ENCODE measurements at places on chromosomes 13 and 19.

DNA sequence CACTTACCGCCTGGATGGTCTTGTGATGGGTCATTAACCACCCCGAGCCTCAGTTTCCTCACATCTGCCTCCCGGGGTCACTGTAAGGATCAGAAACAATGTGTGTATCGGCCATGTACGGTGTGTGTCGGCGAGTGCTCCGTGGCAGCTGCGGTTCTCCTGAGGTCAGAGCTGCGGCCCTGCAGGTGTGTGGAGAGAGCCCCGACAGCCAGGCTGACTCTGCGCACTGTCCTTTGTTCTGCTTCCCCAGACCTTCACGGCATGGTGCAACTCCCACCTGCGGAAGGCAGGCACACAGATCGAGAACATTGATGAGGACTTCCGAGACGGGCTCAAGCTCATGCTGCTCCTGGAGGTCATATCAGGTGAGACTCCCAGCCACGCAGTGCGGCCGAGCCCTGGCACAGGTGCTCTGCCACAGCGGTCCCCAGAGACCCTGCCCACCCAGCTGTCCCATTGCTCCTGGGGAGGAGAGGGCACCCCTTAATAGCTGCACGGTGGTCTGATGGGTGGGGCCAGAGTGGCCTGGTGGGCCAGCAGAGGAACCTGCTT, 43.8 kb downstream of the CAPN12 start:
- no peak for DNase-seq

DNA sequence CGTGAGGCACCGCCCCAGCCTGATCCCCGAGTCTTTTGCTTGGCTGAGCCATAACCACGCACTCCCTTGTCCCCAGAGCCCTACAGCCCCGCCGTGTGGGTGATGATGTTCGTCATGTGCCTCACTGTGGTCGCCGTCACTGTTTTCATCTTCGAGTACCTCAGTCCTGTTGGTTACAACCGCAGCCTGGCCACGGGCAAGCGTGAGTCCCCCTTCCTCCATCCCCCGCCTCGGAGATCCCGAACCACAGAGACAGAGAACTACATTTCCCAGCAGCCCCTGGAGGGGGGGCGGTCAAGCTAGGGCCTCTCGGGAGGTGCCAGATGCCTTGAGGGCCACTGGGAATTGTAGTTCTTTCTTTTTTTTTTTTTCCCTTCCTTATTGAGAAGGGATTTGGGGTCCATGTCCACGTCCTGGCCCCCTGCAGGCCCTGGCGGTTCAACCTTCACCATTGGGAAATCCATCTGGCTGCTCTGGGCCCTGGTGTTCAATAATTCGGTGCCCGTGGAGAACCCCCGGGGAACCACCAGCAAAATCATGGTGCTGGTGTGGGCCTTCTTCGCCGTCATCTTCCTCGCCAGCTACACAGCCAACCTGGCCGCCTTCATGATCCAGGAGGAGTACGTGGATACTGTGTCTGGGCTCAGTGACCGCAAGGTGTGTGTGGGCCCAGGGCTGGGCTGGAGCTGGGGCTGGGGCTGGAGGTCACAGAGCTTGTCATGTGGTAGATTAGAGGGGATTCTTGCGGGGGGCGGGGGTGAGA, 25.9 kb downstream of the GRIN2D start:
- DNase-seq: no peak

DNA sequence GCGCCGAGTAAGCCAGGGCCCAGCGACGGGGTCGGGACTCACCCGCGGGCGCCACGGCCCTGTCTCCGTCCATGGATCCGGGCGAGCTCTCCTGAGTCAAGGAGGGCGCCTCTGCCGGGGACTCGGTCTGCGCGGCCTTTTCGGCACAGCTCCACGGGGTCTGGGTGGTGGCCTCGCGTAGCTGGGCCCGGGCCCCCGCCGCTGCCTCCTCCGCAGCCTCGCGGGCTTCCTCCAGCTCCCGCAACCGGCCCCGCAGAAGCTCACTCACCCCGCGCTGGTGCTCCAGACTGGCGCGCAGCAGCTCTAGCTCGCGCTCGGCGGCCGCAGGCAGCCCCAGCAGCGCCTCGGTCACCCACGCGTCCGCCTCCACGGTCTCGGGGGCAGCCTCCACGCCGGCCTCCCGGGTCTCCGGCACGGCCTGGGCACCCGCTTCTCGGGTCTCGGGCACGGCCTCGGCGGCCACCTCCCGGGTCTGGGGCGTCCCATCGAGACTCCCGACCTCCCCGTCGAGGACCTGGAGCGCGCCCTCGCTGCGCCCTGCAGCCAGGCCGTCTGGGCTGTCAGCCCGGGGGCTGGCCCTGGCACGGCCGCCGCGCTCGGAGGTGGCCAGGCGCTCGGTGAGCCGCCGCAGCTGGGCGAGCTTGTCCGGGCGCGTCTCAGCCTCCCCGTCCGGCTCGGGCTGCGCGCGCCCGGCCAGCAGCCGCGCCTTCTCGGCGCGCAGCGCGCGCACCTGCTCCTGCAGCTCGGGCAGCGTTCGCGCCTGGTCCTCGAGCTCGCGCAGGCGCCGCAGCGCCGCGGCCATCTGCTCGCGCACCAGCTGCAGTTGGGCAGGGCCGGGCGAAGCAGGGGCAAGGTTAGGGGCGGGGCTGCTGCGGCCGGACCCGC, 8.4 kb downstream of the KANK3 start:
- DNase-seq: no peak

DNA sequence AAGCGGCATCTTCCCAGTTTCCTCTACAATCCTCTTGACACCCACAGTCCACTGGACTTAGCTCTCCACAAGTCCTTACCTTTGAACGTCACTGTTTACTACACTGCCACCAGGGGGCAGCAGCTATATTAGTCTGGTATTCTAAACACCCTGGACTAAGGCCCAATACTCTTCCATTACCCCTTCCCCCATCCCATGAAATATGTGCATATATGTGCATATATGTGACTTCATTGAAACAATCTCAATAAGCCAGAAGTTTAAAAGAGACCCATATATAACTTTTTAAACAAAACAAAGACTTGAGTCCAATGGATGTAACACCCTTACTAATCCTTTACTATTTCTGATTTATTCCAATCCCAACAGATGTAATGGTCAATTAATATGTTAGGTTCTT, 15.5 kb downstream of the GGACT start:
- DNase-seq: peak; percentile 76

- DNase-seq: no peak
These were observed 81.4 kb upstream of the UQCRFS1 start for GRCh38 chr19:29294343-29294811.

- DNase-seq: no peak
These were observed 201.4 kb downstream of the FOXO1 start for GRCh38 chr13:40465015-40465390.

DNA sequence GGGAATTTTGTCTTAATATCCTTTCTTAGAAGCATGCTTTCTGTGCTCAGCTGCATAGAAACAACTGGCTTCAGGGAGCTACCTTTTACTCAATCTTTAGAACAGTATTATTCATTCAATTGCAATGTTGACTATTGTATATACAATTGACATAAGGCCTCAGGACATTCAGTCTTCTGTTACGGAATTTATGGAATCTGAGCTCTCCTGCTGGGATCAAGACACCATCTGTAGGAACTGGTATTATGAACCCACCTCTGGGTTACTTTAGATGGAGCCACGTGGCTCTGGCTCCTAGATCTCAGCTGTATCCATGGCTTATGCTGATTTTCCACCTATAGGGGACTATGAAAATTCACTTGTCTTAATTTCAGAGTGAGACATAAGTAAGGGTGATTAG, 716.2 kb upstream of the GPC6 start:
- no peak for DNase-seq

- no peak for DNase-seq
These were observed 8.4 kb downstream of the RGL3 start for GRCh38 chr19:11410682-11411081.

- no peak for DNase-seq
These were observed 564 bp downstream of the SPART start for GRCh38 chr13:36345438-36346221.

DNA sequence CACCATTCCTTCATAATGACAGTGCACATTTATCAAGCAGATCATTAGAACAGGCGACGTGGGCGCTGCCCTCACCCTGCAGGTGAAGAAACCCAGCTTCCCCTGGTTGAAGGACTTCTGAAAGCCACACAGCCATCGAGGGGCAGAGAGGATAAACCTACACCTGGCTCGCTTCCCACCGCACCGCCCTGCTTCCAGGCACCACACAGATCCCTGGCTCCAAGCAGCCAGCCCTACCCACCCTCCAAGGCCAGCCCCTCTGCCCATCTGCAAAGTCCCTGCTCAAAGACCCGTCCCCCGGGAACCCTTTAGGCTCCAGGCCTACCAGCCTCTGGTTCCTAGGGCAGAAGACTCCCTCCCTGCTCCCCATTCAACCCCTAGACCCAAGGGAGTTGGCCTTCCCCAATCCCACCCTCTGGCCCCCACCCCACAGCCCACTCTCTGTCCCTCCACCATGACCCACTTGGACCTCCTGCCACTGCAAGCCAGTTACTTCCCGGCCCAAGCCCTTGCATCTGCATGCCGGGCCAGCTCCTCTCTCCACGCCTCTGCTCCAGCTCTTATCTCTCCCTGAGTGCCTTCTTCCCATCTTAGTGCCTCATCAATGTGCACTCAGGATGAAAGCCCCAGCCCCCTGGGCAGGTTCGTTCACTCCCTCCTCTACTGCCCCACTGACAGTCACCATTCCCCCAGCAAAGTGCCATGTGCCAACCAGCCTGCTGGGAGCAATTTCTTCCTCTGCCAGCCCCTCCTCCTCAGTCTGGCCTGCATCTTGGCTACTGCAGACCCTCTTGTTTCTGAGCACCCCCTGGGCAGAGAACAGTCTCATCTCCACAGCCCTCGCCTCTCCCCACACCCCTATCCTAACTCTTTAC, 28.0 kb downstream of the PEPD start:
- DNase-seq: no peak

- no peak for DNase-seq
These were observed 31.7 kb downstream of the TSHZ3 start for GRCh38 chr19:31317570-31317969.

- no peak for DNase-seq
These were observed 32.9 kb upstream of the CD177 start for GRCh38 chr19:43320546-43320945.

GRCh38 chr13:31136724-31137123, 25.0 kb downstream of the HSPH1 start:
- DNase-seq: no peak

DNA sequence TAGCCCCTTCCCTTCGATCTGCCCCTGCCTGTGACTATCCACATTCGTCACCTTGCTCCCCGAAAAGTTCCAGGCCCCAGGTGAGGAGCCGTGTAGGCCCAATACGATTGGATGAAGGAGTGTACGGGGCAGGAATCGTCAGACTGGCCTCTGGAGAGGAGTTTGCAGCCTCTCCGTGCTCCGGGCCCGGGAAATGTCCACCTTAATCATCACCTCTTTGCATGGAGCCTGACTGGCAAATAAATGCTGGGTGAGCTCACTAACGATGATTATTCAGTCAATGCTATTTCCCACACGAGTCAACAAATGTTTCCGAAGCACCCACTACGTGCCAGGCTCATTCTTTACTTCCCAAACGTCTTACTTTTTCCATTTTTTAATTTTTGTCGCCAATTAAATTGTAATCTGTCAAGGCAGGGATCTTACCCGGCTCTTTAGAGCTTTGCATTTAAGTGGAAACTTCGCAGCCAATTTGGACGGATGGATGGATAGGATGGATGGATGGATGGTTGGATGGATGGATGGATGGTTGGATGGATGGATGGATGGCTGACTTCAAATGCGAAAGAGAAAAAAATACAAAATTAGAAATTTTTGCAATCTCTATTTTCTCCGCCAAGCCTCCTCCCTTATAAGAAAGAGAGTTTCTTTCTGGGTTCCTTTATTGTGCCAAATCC, 45.8 kb downstream of the TGDS start:
- DNase-seq: no peak

- DNase-seq: no peak
These were observed 171.3 kb downstream of the DACH1 start for GRCh38 chr13:71695662-71696061.

DNA sequence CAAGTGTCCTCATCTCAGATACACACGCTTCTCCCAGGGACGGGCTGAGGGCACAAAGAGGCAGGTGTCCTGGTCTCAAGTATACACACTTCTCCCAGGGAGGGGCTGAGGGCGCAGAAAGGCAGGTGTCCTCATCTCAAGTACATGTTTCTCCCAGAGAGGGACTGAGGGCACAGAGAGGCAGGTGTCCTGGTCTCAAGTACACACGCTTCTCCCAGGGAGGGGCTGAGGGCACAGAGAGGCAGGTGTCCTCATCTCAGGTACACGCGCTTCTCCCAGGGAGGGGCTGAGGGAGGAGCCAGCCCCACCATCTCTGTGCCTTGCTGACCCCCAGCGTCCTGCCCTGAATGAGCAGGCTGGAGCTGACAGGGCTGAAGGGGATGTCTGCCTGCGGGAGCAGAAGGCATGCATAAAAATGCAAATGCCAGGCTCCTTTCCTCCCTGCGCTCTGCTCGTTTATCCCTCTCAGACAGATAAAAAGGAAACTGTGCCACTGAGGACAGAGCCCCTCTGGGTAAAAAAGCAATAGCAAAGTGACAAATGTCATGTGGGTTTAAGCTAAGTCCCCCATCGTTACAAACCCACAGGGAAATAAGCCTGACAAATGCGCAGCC, 96.1 kb upstream of the UQCRFS1 start:
- DNase-seq: peak; percentile 96

DNA sequence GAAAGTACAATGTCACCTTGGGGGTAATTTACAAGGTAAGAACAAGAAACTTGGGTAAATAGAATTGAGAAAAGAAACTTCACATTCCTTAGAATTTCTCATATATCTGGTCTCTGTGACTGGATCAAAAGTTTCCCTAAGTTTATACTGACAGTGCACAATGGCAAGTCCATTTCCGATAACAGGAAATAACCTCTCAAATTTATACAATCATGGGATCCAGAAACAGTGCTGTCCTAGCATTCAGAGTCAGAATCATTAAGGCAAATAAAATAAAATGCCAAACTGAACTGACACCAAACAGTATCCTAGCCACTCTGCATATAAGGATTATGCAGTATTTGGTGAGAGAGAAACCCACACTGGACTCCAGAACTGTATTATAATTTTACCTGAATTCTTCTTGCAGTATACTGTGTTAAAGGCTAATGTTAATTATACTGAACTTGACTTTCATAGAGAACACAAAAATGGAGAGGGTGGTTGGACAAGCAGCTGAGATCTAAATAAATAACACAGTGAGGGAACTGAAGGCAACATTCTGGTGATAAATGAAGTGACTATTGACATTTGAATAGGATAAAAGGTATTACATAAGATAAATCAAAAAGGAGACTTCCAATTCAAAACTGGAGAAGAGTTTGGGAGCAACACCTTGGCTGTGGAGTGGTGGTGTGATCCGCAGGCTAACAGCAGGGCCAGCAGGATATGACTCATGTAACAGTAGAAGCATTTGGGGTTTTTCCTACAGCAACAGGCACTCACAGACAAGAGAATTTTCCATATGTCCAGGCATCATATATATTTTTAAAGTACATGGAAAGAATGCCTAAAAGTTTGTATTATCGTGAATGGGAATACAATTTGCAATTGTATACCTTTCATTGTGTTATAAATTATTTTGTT, 932.5 kb upstream of the MIR17HG start:
- DNase-seq: no peak

GRCh38 chr19:35529241-35530218, 1.4 kb upstream of the SBSN start:
- no peak for DNase-seq

- no peak for DNase-seq
These were observed 3.6 kb downstream of the AKAP11 start for GRCh38 chr13:42275506-42275905.
